ENCODE measurements at places on chromosomes 5 and 9.
A peak's percentile ranks its signal among the peaks of the same experiment; 100 is the strongest.

GRCh38 chr5:67724412-67725135 is 491.0 kb upstream of the PIK3R1 start:
- DNase-seq = no peak

DNA sequence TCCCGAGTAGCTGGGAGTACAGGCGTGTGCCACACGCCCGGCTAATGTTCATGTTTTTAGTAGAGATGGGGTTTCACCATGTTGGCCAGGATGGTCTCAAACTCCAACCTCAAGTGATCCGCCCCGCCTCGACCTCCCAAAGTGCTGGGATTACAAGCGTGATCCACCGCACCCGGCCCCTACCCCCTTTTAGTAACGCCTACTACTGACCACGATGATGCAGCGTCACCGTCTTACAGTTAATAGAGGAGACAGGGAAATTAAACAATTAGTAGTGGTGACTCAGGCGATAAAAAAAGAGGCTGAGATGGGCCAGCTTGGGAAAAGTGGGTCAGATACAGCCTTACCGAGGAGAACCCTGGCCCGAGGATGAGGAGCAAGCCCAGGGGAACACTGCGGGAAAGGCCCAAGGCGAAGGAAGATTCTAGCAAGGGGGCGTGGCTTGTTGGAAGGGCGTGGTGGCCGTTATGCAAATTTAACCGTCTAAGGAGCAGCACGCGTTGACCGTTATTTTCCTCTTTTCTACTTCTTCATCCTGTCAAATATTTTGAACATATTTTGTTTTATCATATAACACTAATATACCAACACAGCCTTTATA is 1.6 kb upstream of the SETX start:
- no peak for DNase-seq

DNA sequence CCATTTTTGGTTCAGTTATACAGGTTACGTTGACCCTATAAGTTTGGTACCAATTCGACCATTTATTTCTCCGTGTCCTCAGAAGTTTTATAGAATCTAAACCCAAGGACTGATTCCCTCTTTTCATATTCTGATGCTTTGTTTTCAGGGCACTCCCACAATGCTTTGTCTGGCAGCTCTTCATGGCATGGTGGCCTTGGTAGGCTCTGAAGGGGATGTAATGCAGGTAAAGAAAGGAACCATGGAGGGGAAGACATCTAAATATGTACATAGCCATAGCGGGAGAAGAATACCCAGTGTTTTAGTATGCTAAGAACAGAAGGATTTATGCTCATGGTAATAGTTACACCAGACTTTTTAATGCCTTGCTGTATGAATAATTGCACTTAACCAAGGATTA is 82.7 kb downstream of the HACD4 start:
- DNase-seq = no peak

DNA sequence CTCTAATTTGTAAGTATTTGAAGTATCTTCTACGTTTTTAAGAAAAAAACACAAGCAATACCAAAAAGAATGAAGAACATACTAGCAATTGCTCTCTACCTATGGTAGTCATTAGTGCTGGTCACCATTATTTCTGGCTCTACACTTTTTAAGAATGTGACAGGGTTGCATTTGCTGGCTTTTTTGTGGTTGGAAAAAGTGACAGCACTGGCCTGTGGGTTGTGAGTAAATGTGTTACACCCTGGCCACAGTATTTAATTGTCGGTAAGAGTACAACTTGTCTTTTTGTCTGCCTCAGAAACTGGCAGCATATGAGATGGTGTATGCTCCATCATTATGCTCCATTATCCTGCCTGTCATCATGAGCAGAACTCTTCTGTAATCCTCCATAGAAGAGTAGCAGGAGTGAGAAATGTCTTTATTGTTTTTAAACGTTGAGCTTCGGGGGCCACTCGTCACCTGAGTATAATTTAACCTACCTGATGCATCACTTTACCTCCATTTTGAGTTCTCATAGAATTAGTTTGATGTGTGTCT is 449.8 kb downstream of the ISL1 start:
- no peak for DNase-seq

DNA sequence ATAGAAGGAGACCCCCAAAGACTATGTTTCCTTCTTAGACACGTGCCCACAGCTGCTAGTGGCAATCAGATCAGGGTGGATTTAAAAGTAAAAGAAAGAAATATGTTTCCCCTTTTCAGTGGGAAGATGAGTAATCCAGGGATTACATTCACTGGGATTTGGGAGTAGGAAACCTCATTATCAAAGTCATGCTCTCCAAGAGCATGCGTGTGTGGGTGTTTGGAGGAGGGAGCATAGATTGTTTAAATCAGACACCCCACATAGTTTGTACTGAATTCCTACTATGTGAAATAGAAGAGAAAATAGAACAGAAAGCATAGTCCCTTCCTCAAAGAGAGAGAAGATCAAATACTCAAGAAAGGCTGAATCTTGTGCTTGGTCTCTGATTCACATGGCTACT is 65.5 kb upstream of the TBCA start:
- no peak for DNase-seq

GRCh38 chr5:67552773-67553172 is 356.2 kb upstream of the CD180 start:
- no peak for DNase-seq

DNA sequence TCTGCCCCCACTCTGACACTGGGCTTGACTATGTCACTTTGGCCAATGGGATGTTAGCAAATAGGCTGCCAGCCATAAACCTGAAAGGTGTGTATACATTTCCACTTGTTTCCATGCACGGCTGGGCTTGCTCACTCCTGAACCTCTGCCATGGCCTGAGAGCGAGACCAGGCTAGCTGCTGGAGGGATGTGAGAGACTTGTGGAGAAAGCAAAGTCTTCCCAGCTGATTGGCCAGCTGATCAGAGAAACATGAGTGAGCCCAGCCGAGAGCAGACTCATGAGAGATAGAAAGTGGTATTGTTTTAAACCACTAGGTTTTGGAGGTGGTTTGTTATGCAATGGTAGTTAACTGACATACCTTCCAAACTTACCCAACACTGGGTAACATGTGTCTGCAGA is 13.9 kb downstream of the FAM193B start:
- no peak for DNase-seq

- peak; percentile 63 for DNase-seq
Measured at GRCh38 chr5:56909294-56910209, at the start of gene SETD9. SETD9 (plus strand) TSS chr5:56909596; CDS start chr5:56909646, 50 bp downstream.

DNA sequence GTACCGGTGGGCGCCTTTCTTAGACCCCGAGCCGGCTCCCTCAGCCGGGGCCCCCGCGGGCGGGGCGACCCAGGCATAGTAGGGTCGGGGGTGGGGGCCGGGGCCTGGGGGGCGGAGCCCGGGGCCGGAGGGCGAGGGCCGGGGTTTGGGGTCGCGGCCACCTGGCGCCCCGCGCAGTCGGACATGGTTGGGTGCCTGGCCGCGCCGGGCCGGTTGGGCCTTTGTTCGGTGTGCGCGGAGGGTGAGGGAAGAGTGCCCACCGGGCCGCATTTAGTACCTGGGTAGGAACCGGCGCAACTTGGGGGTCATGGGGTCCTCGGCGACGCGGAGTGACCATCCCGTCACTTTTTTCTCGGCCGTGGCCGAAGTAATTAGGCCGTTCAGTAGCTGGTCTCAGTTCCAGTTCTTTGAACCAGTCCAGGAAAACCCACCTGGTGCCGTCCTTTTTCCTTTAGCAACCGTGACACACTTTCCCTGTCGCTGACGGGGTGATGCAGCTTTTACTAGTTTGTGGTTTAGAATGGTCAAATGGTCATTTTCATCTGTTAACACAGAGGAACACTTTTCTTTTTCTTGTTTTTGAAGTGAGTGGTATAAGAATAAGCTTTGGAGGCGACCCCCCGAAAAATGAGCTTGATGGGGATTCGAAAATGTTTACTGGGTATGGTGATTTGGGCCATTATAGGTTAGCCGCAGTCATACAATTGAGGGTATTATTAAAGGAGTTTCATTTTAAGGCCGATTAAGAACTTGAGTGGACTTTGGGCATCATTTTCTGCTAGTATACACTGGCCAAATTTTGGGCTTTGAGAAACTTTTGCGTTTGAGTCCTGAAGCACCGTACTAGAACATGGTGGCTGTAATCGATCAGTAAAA is 589 bp downstream of the CKS2 start:
- no peak for DNase-seq

GRCh38 chr9:8717146-8717545 is 917.6 kb upstream of the DMAC1 start:
- no peak for DNase-seq

All from activated naive CD4-positive, alpha-beta T cell (primary cell).